ENCODE measurements at places on chromosomes 3 and 15.

DNA sequence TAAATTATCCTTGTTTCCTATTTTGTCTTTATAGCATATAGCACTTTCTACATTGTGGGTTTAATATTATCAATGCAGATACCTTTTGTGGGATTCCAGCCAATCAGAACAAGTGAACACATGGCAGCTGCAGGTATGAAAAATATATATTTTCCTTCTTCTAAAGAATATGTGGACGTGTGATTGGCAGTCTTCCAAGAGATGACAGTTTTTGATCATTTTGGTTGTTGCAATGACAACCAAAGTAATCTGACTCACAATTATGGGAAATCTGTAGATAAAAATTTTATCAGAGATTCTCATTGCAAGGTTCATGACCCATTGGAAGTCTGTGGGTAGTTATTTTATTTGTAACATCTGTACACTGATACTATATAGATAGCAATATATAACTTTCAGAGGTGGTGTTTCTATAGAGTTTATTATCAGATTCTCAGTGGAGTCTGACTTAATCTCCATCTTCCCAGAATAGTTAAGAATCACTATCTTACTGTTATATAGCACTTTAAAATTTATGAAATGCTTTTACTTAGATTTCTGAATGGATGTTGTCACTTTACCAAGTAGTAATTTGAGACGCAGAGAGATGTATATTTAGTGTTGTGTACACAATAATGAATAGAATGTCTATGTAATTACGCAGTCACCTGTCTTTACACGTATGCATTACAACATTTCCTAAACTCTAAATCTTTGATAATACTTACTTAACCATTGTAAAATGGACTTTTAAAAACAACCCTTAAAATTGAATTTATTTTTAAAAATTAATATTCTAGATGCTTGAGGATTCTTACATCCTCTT is 82.5 kb downstream of the STT3B start:
- no peak for DNase-seq

DNA sequence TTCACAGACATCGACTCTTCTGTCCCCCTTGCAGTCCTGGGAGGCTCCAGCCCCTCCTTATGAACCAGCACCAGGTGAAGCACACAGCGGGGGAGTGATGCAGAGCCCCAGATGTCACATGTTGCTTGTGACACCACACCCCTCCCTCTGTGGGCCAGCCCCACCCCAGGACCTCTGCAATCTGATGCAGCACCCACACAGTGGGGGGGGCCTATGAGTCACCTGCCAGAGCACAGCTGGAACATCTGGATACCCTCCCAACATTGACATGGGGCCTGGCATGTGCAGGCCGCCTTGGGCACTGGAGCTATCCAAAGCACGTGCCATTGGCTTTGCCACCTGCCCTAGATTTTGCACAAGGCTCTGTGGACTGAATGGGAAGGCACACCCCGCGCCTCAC is 70.5 kb downstream of the FEM1B start:
- no peak for DNase-seq

- DNase-seq = no peak
These were observed 36.9 kb downstream of the PLSCR1 start for GRCh38 chr3:146507331-146508120.

GRCh38 chr3:48934333-48934991 is 15.8 kb downstream of the ARIH2 start:
- no peak for DNase-seq

DNA sequence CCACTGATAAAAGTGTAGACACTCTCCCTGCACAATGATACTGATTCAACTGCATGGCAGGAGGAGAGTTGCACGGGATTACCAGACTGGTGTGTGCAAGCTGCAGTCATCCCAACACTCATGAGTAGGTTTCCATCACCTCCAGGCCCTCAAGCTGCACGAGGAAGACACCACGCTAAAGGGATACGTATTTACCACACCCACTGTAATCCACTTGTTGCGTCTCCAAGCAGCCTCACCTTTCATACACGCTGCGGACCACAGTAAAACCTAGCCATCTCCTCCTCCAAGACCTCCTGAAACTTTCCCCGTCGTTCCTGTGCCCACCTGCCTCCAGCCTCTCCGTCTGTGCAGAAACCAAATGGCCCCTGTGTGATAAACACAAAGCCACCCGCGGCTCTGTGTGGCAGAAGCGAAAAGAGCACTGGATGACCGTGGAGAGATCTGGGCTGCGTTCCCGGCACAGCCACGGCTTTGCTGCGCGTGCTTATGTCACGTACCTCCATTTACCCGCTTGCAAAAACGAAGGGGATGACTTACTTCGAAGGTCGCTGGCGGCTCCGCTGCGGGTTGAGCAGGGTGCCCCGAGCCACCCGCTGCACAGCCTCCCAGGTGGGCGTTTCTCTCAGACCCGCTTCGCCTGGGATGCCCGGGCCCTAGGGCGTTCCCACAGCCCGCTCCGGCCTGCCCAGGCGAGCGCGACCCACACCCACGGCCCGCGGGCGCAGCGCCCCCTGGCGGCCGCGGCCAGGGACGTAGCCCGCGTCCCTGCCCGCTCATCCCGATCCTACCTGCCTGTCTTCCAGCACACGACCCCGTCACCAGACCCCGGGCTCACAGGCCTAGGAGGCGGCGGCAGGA is 643 bp downstream of the ABCC5 start:
- DNase-seq = peak; percentile 54

GRCh38 chr15:64552281-64552948 is 92.0 kb downstream of the ZNF609 start:
- no peak for DNase-seq

DNA sequence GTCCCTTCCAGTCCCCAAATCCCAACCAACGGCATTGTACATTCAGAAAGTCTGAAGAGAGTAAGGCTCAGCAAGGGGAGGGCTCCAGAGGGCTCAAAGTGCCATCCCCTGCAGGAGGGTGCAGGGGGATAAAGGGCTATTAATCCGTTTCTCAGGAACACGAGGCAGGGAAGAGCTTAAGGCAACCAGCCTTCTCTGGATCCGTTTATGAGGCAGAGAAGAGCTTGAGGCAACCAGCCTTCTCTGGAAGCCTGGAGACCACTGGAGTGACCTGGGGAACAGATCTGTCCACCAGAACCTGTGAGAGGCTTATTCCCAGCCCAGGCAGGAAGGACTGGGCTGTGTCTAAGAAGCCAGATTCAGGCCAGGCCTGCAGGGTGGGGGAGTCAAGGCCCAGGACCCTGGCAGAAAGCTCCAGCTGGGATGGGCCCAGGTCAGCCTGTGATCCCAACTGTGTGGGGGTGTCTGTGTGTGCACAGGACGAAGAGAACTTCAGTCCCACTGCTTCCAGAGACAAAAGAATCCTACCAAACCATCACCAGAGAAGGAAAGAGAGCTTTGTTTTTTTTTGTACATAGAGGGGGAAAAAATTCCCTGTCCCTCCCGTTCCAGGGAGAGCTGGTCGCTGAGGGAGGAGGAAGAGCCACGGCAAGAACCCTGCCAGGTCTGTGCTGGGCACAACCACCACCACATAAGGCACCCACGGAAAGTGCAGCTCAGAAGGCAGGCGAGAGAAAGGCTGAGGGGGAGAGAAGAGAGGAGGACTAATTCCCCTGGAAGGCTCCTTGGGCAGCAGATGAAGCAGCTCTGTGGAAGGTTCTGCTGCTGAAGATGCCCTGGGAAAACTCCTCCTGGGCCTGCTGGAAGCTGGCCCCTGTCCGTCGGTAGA is 1.6 kb upstream of the ULK3 start:
- no peak for DNase-seq
